ENCODE measurements at places on chromosomes 7 and 10. TPM values are rescaled to one million over a fixed set of nuclear protein-coding genes. Genes with fewer than 3 reads are reported as not detected.

PRR15 gene
- total RNA-seq, result 3.0 TPM

RAMP3 gene
- 5.7 TPM for total RNA-seq

NKX1-2 gene
- not detected for total RNA-seq

- no peak for DNase-seq
Measured at GRCh38 chr7:130697820-130698219, 11.5 kb upstream of the TSGA13 start.

- no peak for DNase-seq
Measured at GRCh38 chr7:141519623-141520022, 31.6 kb upstream of the AGK start.

- DNase-seq, result no peak
Measured at GRCh38 chr7:101953248-101953819, 135.9 kb downstream of the CUX1 start.

GRCh38 chr7:9680713-9681112 is 1247.3 kb downstream of the NXPH1 start:
- no peak for DNase-seq

DNA sequence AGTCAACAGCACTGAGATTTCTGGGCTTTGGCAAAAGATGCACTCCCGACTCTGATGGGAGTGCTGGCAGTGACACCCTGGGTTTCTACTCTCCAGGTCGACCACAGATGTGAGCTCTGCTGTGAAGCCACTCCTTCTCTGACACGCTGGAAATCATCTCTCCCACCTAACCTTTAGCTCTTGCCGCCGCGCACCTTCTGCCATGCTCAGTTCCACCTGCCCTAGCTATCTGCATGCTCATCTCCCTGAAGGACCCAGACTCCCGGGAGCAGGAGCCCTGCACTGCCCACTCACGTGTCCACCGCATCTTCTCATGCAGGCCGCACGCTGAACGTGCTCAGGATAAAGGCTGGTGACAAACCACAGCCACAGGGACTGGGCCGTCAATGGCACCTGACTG is 174.8 kb downstream of the TNS3 start:
- no peak for DNase-seq

- no peak for DNase-seq
Measured at GRCh38 chr7:20929199-20929598, 142.5 kb upstream of the SP8 start.

- DNase-seq, result no peak
Measured at GRCh38 chr7:128281605-128282380, 40.7 kb downstream of the LEP start.

- no peak for DNase-seq
Measured at GRCh38 chr10:102605712-102606111, 38.6 kb upstream of the TRIM8 start.

All from urinary bladder (tissue), 4 donors.